ENCODE measurements at places on chromosomes 3 and 15. TPM values are rescaled to one million over a fixed set of nuclear protein-coding genes. Genes with fewer than 3 reads are reported as not detected.

DNA sequence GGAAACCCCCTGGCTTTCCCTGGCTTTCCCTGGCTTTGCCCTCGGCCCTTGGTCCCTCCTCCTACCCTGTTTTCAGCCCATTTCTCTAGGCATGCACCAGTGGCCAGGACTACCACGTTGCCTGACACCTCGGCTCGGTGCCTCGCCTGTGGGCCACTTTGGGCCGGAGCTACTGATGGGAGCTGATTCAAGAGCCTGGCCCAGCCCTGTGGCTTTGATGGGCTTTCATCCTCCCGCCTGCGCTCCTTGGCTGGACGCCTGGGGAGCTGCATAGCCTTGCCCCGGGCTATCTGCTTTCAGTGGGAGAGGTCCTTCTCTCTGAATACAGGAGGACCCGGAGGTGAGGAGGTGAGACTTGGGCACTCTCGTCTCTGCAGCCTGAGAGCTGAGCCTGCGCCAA, 192.7 kb upstream of the HES1 start:
- DNase-seq, result no peak

GRCh38 chr3:61829722-61830350, 268.5 kb downstream of the PTPRG start:
- no peak for DNase-seq

The GOLGA6A gene
- total RNA-seq, result not detected

The SOX14 gene
- total RNA-seq, result not detected

The DAZL gene
- 0.27 TPM for total RNA-seq

- no peak for DNase-seq
Measured at GRCh38 chr3:162780313-162780712, 1283.7 kb downstream of the OTOL1 start.

DNA sequence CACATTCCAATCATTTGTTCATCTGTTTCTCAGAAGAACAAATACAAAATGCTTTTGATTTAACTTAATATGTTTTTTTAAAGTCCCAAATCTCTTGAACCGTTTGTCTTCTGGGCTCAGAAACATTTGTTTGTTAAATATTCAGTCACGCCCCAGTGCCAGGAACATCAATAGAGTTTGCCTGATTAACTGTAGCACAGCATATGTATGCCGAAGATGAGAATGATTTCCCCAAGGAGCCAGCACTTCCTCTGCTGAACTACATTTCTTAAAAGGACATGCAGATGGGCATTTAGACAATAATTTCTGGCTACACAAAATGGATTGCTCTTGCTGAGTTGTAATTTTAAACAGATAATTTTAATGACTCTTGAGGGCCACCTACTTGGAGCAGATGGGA, 191.6 kb upstream of the FAM3D start:
- DNase-seq, result no peak

The ADAMTSL3 gene
- total RNA-seq, result not detected

DNA sequence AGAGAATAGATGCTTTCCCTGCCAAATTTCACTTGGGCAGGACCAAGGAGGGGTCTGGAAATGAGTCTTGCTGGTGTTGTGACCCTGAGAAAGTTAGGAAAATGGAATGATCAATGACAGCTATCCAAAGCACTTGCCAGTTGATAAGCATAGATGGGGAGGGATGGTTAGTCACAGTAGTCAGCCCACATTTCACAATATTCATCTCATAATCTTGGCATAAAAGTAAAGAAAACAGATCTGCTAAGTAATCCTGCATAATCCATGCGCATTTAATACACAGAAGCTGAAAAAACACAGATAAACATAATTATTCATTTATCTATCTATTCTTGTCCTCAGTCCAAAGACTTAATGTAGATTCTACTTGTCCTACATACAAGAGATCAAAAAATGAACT, 184.1 kb downstream of the ZIC4 start:
- no peak for DNase-seq

DNA sequence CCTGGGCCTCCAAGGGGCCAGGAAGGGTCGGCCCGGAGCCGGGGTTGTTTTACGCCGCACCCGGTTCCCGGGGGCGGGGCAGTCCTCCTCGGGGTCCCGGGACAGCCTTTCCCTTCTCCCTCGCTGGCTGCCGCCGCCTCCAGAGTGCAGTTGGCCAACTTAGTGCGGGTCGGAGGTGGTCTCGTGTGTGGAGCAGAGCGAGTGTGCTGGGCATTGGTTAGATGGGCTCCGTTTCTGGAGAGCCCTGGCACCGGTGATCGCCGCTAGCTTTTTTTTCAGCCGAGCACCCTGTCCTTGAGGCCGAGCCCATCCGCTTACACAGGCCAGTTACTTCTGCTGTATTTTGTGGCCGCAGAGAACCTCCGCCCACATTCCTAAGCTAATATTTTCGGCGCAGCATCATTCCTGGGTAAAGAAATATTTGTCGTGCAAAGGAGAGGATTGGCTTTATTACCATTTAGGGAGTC, 585 bp downstream of the KIF23 start:
- DNase-seq, result no peak

DNA sequence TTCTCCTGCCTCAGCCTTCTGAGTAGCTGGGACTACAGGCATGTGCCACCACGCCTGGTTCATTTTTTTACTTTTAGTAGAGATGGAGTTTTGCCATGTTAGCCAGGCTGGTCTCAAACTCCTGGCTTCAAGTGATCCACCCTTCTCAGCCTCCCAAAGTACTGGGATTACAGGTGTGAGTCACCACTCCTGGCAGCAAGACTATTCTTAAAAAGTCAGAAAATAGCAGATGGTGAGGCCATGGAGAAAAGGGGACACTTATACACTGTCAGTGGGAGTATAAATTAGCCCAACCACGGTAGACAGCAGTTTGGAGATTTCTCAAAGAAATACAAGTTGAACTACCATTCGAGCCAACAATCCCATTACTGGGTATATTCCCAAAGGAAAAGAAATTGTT, 603.3 kb upstream of the TBL1XR1 start:
- no peak for DNase-seq

The OSBPL10 gene
- 2.6 TPM for total RNA-seq

- peak; percentile 2 for DNase-seq
Measured at GRCh38 chr3:127614928-127615589, 13.9 kb upstream of the PODXL2 start.

The RYR3 gene
- not detected for total RNA-seq

- no peak for DNase-seq
Measured at GRCh38 chr3:10560060-10560861, 54.9 kb upstream of the ATP2B2 start.

DNA sequence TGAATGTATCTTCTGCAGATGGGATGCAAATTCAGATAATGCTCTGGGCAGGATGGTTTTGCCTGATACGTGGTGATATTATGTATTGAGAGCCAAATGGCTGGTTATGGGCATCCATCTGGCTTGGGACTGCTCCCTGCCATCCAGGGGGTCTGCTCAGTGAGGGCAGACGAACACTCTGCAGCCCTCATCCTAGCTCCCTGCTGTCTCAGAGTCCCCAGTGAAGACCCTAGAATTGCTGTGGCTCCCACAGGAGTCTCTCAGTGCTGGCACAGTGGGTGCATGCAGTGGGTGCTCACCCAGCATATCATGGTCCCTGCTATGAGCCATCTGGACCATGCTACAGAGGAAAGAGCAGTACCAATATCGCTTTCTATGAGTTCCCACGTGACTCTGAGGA, 10.3 kb downstream of the CX3CR1 start:
- no peak for DNase-seq

The GP5 gene
- 0.42 TPM for total RNA-seq

GRCh38 chr3:157255797-157256196, 95.8 kb upstream of the CCNL1 start:
- no peak for DNase-seq

The CDC25A gene
- total RNA-seq, result 58.4 TPM

DNA sequence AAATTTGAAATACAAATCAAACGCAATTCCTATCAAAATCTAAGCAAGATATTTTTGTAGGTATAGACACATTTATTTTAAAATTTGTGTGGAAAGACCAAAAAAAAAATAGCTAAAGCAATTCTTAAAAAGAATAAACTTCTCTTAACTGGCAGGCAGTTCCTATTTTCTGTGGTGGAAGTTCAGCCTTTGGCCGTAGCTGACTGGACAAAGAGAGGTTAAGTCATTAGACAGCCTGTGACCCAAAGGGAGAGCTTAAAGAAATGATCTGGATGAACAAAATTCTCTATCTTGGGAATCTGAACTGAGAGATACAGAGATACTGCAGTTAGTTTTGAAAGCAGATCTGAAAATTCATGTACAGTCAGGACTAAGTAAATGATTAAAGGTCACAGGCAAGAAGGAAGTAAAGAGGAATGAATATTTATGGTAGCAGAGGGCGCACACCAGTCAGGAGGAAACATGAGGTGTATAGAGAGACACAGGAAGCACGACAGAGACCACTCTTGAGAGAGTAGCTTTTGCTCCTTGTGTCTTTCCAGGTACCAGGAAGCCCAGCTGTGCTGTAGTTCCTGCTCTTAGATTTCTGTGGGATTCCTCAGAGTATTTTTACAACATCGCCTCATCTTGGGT, 57.5 kb downstream of the TPRG1 start:
- DNase-seq, result no peak

DNA sequence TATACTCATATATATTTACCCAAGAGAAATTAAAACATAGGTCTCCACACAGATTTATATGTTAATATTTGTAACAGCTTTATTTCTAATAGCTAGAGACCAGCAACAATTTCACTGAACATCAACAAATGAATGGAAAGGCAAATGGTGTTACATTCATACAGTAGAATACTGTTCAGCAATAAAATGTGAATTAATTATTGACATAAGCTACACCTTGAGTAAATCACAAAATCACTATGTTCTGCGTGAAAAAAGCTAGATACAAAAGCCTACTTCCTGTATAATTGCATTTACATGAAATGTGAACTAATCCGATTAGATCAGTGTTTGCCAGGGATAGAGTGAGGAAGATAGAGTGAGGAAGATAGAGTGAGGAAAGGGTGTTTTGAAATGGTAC, 945.7 kb downstream of the SQOR start:
- DNase-seq, result no peak

- DNase-seq, result no peak
Measured at GRCh38 chr3:82891028-82891427, 1129.6 kb upstream of the GBE1 start.

GRCh38 chr3:37072892-37073291, 79.6 kb downstream of the MLH1 start:
- no peak for DNase-seq

DNA sequence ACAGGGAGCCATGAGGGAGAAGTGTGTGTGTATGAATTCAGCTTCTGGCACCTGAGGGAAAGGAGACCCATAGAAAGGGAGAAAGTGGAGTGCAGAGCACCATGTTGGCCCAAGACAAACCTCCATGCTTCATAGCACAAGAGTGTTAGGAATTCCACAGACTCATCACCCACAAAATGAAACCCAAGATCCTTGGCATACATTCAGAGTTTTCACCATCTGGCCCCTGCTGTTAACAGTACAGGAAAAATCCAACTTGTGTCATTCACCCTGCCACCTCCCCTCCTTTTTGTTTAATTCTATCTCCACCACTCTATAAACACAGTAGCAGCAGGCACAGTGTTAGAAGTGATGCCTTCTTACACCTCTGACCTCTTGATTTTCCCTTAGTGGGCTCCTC, 60.0 kb upstream of the MNS1 start:
- no peak for DNase-seq

The SLC6A1 gene
- not detected for total RNA-seq

DNA sequence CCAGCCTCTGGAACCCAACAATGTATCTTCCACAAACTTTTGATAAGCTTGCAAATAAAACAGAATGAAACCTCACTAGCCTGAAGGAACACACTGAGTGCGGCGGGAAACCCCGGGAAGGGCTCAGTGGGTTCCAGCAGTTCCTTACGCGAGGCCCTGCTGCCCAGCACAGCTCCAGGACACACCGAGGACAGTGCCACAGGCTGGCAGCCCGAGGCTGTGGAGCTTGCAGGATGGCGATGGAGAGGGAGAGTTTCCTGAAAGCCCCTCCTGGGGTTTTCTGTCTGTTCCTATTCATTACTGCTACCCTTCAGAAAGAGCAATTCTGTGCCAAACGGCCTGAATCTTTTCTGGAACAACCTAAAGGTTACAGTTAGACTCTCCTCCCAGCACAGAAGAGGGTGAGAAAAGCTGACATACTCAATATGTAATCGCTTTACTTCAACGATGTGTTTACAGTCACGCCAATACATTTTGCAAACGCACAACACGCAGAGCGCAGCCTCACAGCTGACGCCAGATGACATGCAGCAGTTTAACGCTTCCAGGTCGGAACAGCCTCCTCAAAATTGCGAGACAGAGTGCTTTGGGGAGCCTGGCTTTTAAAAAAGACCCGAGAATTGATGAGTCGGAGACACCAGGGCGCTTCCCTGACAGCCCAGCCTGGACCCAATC, 57.1 kb upstream of the RPL32 start:
- no peak for DNase-seq

DNA sequence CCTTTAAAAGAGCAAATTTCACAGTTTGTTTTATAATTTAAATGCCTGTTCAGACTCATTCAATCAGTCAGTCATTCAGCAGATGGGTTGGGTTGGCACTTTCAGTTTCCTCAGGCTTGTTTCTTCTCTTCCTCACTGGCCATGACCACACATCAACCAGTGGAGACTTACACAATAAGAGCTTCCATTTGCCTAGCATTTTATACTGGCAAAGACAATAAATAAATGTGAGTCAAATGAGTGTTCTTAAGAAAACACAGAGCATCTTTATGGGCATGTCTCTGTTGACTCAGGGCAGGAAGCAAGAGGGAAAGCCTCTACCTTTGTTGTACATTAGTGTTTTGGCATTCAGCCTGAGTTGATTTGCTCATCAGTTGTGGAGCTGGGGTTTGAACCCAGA, 122.6 kb downstream of the EPHB1 start:
- DNase-seq, result no peak

The TM4SF18 gene
- not detected for total RNA-seq

GRCh38 chr3:175392653-175393052, 533.5 kb downstream of the NAALADL2 start:
- DNase-seq, result no peak

- no peak for DNase-seq
Measured at GRCh38 chr3:66179793-66180192, 41.0 kb upstream of the SLC25A26 start.

DNA sequence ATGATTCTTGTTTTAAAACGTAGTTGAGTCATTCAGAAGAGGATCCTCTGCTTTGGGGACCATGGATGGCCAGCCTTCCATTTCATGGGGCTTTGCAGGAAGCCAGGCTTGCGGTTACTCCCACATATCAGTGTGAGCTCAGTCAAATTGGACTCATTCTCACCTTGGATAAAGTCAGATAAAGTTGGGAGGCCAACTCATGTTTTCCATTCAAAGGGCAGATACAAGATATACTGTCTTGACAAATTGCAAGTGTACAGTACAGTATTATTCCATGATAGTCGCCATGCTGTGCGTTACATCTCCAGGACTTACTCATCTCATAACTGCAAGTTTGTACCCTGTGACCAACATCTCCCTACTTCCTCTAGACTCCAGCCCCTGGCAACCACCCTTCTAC, 25.5 kb upstream of the B3GNT5 start:
- DNase-seq, result no peak

The PAQR5 gene
- not detected for total RNA-seq

DNA sequence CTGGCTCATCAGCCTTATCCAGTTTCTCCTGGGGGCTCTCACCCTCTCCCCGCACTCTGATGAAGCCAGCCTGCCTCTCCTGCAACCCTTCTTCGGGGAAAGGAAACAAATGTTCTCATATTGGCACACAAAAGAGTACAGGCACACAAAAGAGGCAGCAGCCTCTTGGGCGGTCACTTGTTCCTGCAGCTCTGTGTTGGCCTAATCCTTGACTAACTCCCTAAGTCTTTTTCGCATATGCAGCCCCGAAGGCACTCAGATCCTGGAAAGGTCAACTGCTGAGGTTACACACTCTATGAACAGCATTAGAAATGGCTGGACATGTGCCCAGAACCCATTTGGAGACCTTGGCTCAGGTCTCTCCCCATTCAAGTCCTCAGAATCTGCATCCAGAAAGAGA, 7.4 kb upstream of the CAMP start:
- no peak for DNase-seq

- DNase-seq, result no peak
Measured at GRCh38 chr15:74464897-74465296, 3.9 kb upstream of the UBL7 start.

Data from CD8-positive, alpha-beta memory T cell (primary cell).